Mesothelial cell of epicardium (in vitro differentiated cells): ENCODE measurements at places on chromosomes 12 and 14.

- DNase-seq = no peak
These were observed 98.2 kb downstream of the BTG1 start for GRCh38 chr12:92047393-92047826.

- no peak for DNase-seq
These were observed 41.5 kb downstream of the RERG start for GRCh38 chr12:15179672-15180071.

DNA sequence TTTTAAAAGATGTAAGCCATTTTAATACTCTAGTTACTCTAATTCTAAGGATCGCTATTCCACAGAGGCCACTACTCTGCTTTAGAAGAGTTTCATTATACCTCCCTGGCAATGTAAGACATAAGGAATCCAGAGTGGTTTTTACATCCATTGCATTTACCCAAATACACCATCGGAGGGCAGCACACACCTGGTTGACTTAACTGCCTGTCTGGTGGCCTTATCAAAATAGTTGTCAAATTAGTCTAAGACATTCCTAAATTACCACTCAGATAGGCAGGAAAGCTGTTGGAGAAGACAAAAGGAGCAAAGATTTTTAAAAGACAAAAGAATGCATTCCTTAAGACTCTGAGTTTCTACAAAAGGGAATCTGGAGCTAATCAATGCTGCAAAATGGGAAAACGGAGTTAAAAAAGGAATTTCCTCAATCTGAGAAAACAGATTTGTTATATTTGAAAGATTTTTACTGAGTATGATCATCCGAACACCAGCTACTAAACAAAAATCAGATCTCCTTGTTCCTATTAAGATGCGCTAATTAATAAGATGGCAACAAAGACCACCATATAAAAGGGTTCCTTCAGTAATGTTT is 33.8 kb upstream of the FGD4 start:
- peak; percentile 49 for DNase-seq

DNA sequence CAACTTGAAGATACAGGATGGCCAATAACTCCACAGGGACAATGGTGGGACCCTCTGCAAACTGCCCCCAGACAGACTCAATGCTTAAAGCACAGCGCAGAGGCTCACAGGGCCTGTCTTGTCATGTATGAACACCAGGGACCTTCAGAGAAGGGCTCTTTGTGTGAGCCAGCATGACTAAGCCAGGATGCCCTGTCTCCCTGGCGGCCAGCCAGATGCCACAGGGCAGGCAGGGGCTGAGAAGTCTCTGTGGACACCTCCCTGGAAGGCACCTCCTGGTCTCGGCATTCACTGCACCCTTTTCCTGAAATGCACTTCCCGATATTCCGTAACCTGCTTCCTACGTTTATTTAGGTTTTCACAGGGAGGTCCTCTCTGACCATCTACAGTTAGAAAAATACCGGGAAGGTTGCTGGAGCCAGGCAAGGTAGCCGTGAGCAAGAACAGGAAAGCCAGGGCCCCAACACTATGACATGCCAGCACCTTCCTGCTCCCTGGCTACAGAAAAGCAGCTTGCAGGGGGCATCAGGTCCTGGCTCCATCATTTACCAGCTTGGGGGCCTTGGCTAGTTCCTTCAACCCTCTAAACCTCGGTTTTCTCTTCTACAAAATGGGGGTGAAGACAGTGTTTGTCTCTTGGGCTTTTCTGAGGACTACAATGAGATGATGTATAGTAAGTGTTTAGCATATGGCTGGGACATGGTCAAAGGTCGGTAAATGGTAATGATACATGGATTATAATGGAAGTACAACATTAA is 65.0 kb downstream of the PITPNM2 start:
- DNase-seq = no peak

- DNase-seq = no peak
These were observed 233.4 kb downstream of the TMEM132D start for GRCh38 chr12:129670256-129670920.

- DNase-seq = no peak
These were observed 286.2 kb downstream of the CACNA1C start for GRCh38 chr12:2338991-2339431.
